Left ventricle myocardium inferior (tissue), 1 donor: ENCODE measurements at places on chromosomes 7 and 10.

DNA sequence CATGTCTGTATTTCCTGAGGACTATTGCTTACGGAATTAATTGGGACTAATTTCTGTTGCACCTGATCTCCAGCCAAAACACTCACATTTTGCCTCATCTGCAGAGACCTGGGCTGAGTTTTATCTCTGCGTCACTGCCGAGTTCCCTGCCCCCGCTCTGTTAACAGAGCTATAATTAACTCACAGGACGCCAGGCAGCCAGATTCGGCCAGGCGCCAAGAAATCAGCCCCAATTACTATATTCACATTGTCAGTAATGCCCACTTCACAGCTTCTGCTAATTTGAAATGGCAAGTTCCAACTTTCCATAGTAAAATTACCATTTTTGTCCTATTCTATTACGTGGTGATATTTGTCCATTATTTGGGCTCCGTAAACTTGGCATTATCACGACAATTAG lies 130.5 kb downstream of the CUX1 start:
- peak; percentile 82 for DNase-seq

- no peak for DNase-seq
Observed at GRCh38 chr7:28536259-28536658, 123.9 kb downstream of the CREB5 start.

- DNase-seq, result no peak
Observed at GRCh38 chr10:32005050-32005449, 51.2 kb downstream of the KIF5B start.

GRCh38 chr7:157687158-157687557 lies 350.4 kb downstream of the DNAJB6 start:
- DNase-seq, result no peak

- no peak for DNase-seq
Observed at GRCh38 chr10:72068901-72069446, 19.4 kb downstream of the SPOCK2 start.

GRCh38 chr7:41346878-41347277 lies 356.0 kb downstream of the INHBA start:
- no peak for DNase-seq

DNA sequence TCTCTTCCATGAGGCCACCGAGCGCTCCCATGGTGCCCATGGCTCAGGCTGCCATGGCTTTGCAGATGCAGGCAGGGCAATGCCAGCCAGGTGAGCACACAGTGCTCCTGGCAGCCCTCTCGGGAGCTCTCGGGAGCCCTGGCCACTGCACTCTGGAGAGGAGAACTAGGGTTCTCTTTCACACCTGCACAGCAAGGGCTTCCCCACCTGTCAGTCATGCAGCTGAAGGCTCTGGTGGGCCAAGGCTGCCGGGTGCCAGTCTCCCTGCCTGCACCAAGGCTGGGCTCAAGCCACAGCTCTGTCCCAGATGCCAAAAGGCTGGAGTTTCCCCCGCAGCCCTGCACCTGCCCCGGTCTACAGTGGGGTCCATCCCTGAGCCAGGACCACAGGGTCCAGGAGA lies 32.6 kb downstream of the NUDT1 start:
- DNase-seq, result no peak

DNA sequence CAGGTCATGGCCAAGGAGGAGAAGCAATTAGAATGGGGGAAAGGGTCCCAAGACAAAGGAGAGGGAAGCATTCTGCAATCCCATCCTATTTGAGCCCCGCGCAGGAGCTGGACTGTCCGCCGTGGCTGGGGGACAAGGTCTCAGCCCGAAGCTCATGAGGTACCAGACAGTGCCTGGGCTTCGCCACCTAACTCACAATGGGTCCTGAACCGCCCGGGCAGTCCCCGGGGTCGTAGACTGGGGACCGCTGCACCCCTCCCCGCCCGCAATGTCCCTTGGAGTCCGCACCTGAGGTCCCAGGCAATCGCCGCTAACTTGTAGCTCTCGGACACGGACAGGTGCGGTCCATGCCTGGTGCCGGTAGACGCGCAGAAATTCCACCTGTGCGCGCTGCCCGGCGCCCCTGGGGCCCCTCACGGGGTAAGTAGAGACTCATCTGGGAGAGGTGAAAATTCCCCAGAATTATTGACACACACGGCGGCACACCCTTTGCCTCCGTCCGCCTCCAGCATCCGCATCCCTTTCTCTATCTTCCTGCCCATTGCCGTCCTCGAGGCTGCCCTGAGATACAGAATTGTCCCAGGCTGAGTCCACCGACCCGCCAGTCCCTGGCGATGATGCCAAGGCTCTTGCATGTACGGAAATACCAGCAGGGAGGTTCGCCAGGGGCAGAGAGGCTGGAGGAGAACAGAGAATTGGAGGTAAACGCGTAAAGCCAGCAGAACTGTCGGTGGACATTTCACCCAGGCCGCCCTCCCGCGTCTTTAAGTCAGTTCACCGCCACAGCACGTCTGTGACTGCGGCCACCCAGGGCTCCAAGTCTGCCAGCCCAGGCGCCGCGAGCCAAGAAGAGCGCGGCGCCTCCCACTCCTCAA lies 1.8 kb downstream of the CHRM2 start:
- DNase-seq, result peak; percentile 36

GRCh38 chr10:77087366-77087765 lies 550.2 kb downstream of the KCNMA1 start:
- no peak for DNase-seq

DNA sequence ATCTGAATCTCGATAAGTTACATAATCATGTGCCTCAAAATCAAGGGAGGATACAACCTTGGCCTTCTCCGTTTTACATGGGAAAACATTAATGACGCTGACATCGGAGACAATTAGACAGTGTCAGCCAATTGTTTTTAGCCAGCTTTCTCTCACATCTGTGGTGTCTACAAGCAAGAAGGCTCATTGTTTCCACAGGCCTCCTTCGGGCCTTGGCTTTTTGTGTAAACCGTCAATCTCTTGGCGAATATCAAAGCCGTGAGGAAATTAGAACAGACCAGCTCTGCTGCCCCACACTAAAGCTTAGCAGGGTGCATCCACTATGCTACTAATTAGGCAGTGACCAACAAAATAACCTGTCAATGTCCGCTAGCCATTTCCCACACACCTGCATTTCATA lies 43.2 kb downstream of the VAX1 start:
- no peak for DNase-seq

DNA sequence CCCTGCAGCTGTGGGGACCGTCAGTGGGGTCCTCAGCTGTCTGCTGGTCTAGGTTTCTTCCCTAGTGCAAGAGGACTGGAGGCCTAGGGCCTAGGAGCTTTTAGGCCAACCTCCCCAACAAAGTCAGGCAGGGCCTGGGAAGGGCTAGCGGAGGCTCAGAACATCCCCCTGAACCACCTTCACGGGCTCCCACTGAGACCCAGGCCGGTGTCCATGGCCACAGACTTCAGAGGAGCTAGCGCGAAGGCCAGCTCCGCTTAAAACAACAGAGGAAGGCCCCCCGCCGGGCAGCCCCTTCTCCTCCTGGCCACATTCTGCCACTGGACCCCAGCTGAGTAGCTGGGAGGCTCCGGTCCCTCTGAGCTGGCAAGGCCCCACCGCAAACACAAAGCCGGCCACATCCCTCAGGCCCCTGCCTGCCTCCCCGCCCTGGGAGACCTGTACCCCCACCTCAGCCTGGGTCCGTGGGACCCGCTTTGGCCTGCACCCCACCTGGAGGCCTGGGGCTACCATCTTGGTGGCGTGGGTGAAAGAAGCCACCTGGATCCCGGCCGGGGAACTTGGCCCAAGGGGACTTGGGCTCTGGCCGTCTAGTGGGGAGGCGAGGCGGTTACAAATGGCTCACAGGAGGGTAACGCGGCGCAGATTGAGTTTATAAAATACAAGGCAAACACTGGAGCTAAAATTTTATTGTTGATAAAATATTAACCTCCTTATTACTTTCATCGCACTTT lies 5.4 kb upstream of the UNCX start:
- no peak for DNase-seq

- no peak for DNase-seq
Observed at GRCh38 chr7:69411466-69411865, 186.8 kb upstream of the AUTS2 start.

GRCh38 chr10:71975871-71976725 lies 11.9 kb downstream of the CHST3 start:
- no peak for DNase-seq

- no peak for DNase-seq
Observed at GRCh38 chr7:127359011-127359410, 33.5 kb downstream of the ZNF800 start.
